Naive thymus-derived CD4-positive, alpha-beta T cell (primary cell): ENCODE measurements at places on chromosomes 3 and 15.

- DNase-seq = no peak
These were observed 16.8 kb downstream of the ARMC8 start for GRCh38 chr3:138203938-138204337.

- DNase-seq = no peak
These were observed 116.2 kb upstream of the HACD2 start for GRCh38 chr3:123700791-123701722.

GRCh38 chr3:156151824-156152428, 31.5 kb downstream of the KCNAB1 start:
- DNase-seq = peak; percentile 18

DNA sequence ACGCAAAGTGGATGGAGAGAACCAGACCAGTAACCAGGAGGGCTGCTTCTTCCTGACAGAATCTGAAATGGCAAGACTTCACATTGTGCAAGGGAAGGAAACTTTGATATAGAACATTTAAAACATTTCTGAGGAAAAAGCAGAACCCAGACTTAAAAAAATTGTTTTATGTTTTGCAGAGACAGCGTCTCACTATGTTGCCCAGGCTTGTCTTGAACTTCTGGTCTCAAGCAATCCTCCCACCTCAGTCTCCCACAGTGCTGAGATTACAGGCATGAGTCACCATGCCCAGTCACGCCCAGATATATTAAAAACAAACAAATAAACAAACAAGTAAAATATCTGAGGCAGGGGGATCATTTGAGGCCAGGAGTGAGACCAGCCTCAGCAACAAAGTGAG, 46.2 kb downstream of the CRTAP start:
- no peak for DNase-seq

- no peak for DNase-seq
These were observed 2.1 kb upstream of the HACD2 start for GRCh38 chr3:123586968-123587367.

GRCh38 chr3:105401691-105402149, 35.0 kb downstream of the ALCAM start:
- DNase-seq = no peak

DNA sequence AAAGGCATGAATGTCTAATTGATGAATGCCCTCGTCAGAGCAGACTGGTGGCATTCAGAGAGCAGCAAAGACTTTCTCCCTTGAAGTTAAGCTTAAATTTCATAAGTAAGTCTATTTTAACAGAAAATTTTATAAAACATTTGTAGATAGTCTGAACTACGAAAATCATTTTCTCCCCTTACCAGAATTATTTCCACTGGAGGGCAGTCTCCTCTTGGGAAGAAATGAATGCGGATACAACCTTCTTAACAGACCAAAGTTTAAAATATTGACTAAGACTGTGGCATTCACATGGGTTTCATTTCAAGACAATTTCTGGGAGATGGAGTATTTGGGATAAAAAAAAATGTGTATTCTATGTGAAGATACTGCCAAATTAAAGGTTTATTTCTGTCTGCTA, 669.0 kb downstream of the FHIT start:
- no peak for DNase-seq

DNA sequence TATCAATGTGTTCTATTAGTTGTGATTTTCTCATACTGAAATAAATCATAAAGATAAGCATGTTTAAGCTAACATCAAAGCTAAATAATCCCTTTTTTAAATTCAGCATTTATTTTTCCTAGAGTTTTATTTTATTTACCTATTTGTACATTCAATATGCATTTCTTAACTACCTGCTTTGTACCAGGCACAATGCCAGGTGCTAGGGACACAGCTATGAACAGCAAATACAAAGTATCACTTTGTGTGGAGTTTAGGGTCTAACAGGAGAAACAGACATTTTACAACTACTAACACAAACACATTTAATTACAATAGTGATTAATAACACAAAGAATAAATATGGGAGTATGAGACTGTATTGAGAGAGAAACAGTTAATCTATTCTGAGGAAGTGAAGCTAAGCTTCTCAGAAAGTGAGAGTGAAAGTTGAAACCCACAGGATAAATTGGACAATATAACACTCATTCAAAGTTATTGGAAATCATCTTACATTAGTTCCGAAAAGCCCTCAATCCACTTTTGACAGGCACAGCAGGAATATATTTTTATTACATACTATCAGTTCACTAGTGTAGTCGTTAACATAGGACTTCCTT, 159.6 kb downstream of the GBE1 start:
- DNase-seq = no peak

DNA sequence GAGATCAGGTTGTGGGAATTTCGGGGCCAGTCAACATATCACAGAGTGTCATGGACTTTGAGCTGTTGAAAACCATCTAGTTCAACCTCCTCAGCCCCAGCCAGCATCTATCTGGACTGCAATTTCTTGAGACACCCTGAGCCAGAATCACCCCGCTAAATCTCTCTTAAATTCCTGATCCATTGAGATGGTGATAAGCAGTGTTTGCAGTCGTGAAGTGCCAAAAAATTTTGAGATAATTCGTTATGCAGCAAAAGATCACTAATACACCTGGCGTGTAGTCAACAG, 29.3 kb downstream of the TMED3 start:
- no peak for DNase-seq

DNA sequence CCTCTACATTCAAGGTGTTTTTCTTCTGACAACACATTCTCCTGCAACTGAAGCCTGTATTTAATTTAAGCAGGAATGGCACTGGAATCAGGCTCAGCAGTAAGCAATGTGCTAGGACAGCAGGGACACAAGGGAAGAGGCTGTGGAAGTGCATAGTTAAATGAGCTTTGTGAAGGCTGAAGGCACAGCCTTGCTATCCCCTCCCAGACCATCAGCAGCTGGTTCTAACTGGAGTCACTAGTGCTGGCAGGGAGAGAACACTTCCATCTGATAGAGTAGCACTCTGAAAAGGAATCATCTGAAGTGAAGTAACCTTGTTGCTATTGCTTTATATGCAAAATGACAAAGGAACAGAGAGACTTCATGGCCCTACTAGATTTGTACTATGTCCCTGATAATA, 14.7 kb downstream of the UQCC5 start:
- DNase-seq = no peak

GRCh38 chr3:132637590-132637989, 22.0 kb downstream of the ACAD11 start:
- no peak for DNase-seq

GRCh38 chr15:68589783-68590710, 11.3 kb downstream of the CORO2B start:
- DNase-seq = no peak

DNA sequence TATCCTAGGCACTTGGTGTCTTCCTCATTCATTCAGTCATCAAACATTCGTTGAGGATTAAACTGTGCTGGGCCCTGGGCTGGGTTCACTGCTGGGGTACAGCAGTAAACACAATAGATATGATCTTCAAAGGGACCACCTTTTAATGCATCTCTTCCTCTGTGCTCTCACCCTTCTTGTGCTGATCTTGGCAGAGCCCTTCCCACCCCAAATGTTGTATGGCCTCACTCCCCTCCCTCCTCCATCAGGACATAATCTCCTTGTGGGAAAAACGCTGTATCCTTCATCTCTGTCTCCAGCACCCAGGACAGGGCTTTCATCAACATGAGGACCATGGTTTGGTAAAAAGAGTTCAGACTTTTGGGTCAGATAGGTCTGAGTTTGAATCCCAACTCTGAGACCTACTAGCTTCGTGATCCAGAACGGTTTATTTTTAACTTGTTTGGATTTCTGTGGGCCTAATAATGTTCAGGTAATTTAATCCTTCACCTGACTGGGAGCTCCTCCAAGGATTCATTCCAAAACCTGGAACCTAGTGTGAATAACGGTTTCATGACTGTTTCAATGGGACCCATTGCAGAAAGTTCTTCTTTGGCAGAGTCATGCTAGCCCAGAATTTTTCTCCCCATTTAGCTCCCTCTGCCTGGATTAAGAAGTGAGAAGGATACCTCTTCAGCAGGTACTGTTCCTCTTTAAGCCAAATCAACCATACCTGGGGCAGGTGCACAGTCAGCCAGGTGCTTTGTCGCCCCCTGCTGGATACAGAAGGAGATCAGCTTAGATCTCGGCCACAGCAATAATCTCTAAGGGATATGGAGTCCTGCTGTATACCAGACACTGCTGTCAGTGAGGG, 5.2 kb upstream of the WNT7A start:
- DNase-seq = peak; percentile 65

GRCh38 chr3:124584552-124585391, 145.5 kb upstream of the UMPS start:
- peak; percentile 18 for DNase-seq

DNA sequence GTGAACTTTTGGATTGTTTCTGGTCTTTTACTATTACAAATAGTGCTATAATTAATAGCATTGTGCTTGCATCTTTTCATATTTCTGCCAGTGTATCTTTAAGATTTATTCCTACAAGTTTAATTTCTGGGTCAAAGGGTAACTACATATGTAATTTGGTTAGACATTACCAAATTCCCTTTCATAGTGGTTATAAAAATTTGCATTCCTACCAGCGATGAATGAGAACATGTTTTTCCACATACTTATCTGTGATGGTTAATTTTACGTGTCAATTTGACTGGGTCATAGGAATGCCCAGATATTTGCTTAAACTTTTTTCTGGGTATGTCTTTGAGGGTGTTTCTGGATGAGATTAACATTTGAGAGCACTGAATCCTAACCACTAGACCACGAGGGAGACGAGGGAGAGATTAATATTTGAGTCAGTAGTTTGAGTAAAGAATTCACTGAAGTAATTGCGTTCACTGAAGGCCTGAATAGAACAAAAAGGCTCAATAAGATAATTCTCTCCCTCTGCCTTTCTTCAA, 132.3 kb upstream of the NEO1 start:
- no peak for DNase-seq

DNA sequence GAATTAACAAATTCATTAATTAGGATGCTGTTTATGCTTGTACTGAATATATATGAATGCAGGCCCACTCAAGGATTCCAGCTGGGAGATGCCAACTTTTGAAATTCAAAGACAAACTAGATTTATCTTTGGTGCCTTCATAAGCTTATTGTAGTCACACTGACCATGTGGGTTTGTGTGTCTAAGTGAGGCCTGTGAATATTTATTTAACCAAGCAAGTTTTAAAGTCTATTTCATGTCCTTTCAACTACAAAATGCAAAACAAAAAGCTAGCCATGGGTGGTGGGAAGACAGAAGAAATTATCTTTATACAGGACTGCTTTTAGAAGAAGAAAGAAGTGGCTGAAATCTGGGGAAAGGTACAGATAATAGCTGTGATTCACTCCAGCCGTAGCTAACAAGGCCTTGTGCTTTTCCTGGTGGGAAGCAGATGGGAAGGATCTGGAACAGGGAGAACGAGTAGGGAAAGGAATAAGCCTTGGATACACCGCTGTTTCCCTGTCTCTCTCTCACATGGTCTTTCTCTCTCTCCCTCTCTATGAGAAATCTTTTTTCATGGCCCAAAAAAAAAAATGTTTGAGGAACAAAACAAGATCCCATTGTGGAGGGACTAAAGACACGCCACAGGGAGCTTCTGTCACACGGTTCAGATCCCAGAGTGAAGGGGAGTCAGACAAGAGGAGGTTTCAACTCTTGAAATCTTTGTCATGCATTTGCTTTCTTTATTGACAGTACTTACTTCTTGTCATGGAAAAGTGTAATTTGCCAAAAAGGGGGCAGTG, 225.5 kb downstream of the RORA start:
- no peak for DNase-seq

- DNase-seq = no peak
These were observed 28.1 kb downstream of the RNU5B-1 start for GRCh38 chr15:65332391-65333147.

- DNase-seq = no peak
These were observed 70.9 kb downstream of the IGSF11 start for GRCh38 chr3:118963711-118964110.

GRCh38 chr3:156148345-156148945, 28.1 kb downstream of the KCNAB1 start:
- no peak for DNase-seq

GRCh38 chr15:41022487-41023090, 69.3 kb downstream of the CHAC1 start:
- DNase-seq = peak; percentile 34

GRCh38 chr3:58998476-58999117, 51.2 kb downstream of the CFAP20DC start:
- no peak for DNase-seq
